Kidney (tissue), 22 donors: ENCODE measurements at places on chromosomes 7 and 10.

- no peaks in the 10 kb centered on the region for H3K27me3 ChIP-seq
- DNase-seq: no peak
- no peaks in the 10 kb centered on the region for H3K36me3 ChIP-seq
- no peak overlapping the region for H3K4me3 ChIP-seq
- H3K4me1 ChIP-seq: no peaks in the 10 kb centered on the region
Observed at GRCh38 chr10:133159611-133159949, 439 bp upstream of the KNDC1 start.

- H3K4me1 ChIP-seq: no peaks in the 10 kb centered on the region
- no peak for DNase-seq
- H3K36me3 ChIP-seq: no peaks in the 10 kb centered on the region
- H3K4me3 ChIP-seq: no peak overlapping the region
- H3K27me3 ChIP-seq: no peaks in the 10 kb centered on the region
- no peak overlapping the region for H3K27ac ChIP-seq
Observed at GRCh38 chr7:81632418-81632817, 137.4 kb downstream of the HGF start.

DNA sequence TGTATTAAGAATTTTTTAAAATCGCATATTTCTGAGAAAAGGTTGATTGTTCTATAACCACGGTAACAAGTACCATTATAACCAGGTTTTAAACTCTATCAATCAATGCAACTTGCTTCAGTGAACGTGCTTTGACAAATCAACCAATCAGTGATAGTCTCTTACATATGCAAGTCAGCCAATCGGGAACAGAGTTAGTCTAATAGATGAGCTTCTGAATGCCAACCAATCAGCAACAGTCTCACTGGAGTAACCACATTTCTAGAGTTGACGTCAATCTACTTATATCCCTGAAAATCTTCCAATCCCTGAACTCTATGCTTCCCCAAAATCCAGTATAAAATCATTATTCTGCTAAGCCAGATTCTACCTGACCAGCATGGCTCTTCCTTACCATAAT, 44.7 kb upstream of the TRUB1 start:
- no peak overlapping the region for H3K4me3 ChIP-seq
- no peaks in the 10 kb centered on the region for H3K4me1 ChIP-seq
- DNase-seq: no peak
- no peaks in the 10 kb centered on the region for H3K27me3 ChIP-seq
- no peak overlapping the region for H3K27ac ChIP-seq

DNA sequence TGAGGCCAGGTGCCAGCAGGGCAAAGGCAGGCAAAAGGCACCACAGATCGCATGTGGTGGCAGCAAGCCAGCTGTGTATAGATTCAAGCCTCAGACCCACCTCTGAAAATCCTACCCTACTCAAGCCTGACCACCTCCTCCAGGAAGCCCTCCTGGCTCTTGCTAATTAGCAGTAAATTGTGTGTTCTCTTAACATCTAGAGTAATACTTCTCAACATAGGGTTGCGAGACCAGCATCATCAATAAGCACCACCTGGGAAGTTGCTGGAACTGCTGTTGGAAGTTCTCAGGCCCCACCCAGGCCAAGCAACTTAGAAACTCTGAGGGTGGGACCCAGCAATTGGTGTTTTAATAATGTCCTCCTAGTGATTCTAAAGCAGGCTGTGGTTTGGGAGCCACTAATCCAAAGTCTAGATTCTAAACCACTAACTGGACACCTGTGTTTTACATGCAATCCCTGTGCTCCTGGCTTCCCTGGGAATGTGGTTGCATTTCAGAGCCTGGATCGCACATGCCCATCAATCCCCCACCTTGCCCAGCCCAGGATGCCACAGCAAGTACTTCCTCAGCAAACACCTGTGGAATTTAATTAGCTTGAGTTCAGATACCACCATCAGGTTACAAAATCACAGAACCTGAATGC, 46.2 kb downstream of the KCNMA1 start:
- no peaks in the 10 kb centered on the region for H3K36me3 ChIP-seq
- H3K4me1 ChIP-seq: no peaks in the 10 kb centered on the region
- no peak for DNase-seq
- no peak overlapping the region for H3K4me3 ChIP-seq

DNA sequence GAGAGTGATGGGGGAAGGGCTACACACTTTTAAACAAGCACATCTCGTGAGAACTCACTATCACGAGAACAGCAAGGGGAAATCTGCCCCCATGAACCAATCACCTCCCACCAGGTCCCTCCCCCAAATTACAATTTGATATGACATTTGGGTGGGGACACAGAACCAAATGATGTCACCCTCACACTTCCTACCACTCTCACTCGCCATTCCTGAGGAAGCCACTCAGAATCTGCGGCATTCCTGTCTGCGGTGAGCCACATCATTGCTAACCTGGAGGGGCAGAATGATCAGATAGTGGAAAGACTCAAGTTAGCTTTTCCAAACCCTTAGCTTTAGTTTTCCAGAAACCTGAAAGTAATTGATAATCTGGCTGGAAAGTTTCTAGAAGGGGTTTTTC, 66.9 kb downstream of the MYO3A start:
- H3K27me3 ChIP-seq: no peaks in the 10 kb centered on the region
- no peak overlapping the region for H3K27ac ChIP-seq
- H3K36me3 ChIP-seq: no peaks in the 10 kb centered on the region
- no peak for DNase-seq

DNA sequence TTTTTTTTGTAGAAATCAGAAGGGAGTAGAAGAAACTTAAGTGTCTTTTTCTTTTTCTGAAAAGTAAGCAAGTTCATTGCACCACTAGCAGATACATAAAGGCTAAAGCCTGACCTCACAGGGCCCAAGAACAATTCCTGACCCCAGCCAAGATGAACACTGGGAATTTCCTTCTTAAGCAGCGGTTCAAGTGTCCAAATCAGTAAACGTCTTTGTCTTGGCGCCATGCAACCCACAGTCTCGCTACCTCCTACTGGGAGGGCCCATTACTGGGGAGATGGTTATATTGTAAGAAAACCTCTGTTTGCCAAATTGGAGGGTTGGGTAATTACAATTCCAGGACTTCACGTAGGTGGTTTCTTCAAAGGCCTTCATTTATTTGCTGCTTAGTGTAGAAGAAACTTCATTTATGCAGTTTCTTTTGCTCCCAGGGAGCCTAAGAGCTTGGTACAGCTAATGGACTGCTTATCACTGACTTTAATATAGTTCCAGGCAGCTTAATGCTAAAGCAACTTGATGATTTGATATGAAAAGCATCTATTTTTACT, 58.3 kb upstream of the ADRB1 start:
- peaks cover 12% of the 10 kb centered on the region for H3K4me1 ChIP-seq
- DNase-seq: no peak
- no peaks in the 10 kb centered on the region for H3K36me3 ChIP-seq
- H3K4me3 ChIP-seq: no peak overlapping the region

GRCh38 chr10:75492173-75492925, 60.9 kb downstream of the LRMDA start:
- H3K4me1 ChIP-seq: no peaks in the 10 kb centered on the region
- no peaks in the 10 kb centered on the region for H3K27me3 ChIP-seq
- H3K4me3 ChIP-seq: no peak overlapping the region
- H3K27ac ChIP-seq: no peak overlapping the region
- H3K36me3 ChIP-seq: peaks cover 2% of the 10 kb centered on the region

DNA sequence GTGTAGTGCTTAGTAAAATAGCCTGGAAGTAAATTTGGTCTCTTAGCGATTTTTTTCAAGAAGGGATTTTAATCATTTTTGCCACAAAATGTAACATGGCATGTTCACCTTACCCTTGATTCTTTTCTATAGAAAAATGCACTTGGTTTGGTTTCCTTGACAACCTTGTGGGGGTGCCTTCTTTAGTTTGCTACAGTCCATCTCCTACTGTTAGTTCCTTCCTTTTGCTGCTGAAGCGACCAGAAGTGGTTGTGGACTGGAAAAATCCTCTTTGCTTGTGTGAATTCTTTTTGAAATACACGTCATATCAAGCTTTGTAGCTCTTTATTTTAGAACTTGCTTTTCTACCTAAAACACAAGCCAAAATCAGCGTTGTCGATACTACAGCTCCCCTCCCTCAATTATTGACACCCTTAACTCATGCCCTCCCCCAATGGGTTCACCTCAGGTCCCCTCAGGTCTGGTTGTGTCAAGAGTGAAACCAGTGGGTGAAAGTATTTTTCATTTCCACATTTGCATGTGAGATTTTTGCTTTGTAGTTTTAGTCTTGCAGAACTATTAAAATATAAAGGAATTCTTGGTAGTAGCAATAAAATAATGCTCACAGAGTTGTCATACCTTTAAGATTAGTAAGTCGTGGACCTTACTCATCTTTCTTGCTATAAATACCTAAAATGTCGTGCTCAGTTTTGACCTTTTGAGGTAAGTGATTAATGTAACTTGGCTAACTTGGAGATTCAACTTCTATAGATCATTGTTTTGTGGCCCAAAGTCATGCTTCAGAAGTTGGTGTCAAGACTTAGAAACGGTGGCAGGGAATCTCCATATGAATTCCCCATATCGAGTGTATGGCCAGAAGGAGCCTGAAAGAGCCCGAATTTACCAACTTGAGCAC, 1.5 kb downstream of the ACTR3B start:
- no peaks in the 10 kb centered on the region for H3K27me3 ChIP-seq
- H3K4me1 ChIP-seq: no peaks in the 10 kb centered on the region
- no peak overlapping the region for H3K4me3 ChIP-seq
- H3K27ac ChIP-seq: no peak overlapping the region

DNA sequence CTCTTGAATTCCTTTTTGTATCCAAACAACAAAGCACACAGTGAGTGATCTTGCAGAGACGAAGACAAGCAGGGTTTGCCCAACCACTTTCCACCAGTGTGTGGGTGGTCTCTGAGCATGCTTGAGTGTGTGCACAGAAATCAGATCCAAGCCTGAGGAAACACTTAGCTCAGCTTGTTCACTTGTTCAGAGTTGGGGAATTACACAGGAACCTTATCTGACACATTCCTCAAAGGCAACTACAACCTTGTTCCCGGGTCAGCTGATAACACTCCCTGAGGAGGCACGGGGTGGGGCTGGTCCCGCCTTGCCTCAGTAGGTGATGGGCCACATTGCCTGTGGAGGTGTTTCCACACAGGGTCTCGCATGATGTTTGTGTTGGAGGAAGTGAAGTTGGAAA, 216.9 kb downstream of the DYNC1I1 start:
- H3K27me3 ChIP-seq: no peaks in the 10 kb centered on the region
- no peak for DNase-seq
- no peaks in the 10 kb centered on the region for H3K36me3 ChIP-seq
- H3K4me3 ChIP-seq: no peak overlapping the region
